ENCODE measurements at places on chromosomes 11 and 22.

- DNase-seq, result peak; percentile 84
Measured at GRCh38 chr22:24474221-24474620, 20.9 kb upstream of the UPB1 start.

DNA sequence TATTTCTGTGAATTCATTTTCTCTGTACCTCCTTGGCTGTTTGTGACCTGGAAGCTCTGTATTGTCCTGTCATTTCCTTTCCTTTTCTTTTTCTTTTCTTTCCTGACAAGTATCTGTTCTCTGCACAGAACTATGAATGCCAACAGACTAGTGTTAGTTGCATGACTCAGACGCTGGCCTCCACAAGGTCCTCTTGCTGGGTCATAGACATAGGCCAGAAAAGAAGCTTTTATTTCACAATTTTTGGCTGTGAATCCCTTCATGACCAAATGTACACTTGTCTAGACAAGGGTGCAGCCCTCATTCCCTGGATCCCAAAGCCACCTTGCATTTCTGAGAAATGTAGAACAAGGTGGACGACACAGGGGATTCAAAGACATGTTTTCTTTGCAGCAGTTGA lies 104.1 kb upstream of the MTNR1B start:
- DNase-seq, result no peak

GRCh38 chr11:61587541-61587941 lies 6.7 kb upstream of the SYT7 start:
- no peak for DNase-seq

DNA sequence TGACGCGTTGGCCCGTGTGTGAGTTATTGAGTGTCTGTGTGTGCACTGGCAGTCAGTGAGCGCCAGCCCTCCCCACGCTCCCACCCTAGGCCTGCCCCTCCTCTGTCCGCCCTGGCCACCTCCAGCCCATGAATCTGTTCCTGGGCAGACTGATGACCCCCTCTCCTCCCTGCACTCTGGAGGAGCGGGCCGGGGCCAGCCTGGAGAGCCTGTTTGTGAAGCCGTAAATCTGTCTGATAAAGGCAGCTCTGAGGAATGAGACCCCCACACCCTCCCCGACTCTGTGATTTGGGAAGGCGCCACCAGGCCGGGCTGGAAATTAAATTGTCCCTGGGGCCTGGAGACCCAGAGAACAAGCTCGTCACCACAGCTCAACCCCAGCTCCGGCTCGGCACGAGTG lies 8.6 kb downstream of the TSSC4 start:
- DNase-seq, result no peak
